Stromal cell of bone marrow (primary cell): ENCODE measurements at places on chromosomes 1 and 21.

GRCh38 chr1:196148367-196148970 is 459.8 kb downstream of the KCNT2 start:
- DNase-seq, result peak; percentile 23

- DNase-seq, result no peak
Observed at GRCh38 chr1:156389311-156389710, 20.3 kb downstream of the RHBG start.

GRCh38 chr1:117060441-117061317 is 553 bp downstream of the TTF2 start:
- DNase-seq, result no peak

GRCh38 chr1:172588296-172589291 is 55.6 kb downstream of the SUCO start:
- peak; percentile 67 for DNase-seq

DNA sequence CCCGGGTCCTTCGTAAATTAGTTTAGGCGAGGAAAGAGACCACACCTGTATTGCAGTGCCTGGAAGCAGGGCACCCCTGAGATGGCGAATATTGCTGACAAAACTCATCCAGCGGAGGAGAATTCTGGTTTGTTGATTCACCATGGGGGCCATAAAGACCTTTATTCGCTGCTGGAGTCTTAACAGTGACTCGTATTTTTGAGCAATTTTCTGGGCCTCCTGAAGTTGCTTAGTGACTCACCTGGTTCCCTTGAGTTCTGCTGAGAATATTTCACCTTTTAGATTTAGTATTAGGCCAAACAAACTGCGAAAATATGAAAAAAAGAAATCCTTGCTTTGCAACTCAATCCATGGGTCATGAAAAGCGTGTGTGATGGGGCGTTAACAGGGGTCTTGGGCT is 20.6 kb upstream of the H6PD start:
- DNase-seq, result no peak

DNA sequence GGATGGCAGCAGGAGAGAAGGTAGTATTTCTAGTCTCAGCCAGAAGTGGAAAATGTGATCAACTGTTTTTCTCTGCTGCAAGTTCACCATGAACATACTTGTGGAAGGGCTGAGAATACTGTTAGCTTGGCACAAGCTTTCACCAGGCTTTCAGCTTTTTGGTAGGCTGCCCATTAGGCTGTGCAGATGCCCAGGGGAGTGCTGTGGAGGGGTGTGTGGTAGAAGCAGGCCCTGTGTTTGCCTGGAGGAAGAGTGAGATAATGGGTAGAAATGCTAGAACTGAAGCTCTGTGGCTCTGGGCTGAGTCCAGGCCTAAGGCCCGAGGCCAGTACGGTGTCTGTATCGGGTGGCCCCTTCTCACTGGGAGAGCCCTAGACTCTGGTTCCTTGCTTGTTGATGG is 9.8 kb downstream of the DNAJC6 start:
- no peak for DNase-seq

DNA sequence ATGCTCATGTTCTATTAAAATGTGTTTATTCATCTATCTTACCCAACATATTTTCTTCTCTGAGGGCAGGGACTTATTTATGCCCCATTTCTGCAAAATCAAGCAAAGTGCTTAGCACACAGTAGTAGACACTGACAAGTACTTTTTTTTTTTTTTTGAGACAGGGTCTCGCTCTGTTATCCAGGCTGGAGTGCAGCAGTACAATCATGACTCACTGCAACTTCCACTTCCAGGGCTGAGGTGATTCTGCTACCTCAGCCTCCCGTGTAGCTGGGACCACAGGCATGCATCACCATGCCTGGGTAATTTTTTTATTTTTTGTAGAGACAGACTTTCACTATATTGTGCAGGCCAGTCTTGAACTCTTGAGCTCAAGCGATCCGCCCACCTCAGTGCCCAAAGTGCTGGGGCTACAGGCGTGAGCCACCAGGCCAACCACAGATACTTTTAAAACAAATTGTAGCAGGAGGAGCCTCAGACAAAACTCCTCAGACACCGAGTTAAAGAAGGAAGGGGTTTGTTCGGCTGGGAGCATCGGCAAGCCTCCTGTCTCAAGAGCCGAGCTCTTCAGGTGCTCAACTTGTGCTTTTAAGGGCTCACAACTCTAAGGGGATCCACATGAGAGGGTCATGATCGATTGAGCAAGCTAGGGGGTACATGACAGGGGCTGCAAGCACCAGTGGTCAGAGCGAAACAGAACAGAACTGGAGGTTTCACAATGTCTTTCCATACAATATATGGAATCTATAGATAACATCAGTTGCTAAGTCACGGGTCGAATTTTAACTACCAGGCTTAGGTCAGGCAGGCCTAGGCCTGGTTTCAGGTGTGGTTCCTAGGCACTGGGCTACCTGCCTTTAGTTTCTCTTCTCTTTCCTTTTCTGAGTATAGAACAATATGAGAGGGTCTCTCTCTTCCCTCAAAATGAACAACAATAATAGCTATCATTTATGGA is 5.7 kb upstream of the TMEM167B start:
- no peak for DNase-seq

DNA sequence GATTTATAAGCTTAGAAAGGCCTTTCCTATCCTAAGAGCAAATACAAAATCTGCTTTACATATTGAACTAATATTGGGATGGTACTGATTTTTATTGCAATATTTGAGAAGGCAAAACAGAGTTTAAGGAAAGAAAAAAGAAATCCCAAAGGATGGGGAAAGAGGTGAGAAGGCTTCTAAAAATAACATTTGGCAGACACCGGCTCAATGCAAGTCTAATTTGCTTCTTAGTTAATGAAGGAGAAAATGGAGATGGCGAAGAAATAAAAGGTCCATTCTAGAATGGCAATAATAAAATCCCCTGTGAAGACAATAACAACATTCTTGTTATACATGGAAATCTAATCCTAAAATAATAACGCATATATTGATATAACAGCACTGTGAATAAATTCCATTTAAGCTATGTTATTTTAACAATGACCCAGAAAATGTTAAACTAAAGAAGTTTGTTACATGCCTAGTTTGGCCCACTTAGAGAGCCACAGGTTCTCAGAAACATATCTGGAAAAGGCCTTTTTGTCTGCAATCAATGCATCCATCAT is 117.7 kb downstream of the HLCS start:
- no peak for DNase-seq
